ENCODE measurements at places on chromosomes 3 and 15.

GRCh38 chr3:115996420-115997108, 373.3 kb downstream of the GAP43 start:
- no peak for DNase-seq

GRCh38 chr15:101172501-101173071, 79.3 kb downstream of the CHSY1 start:
- DNase-seq = no peak

GRCh38 chr3:5264896-5265770, 77.6 kb downstream of the EDEM1 start:
- DNase-seq = no peak

GRCh38 chr15:86446253-86446640, 366.6 kb downstream of the AGBL1 start:
- DNase-seq = no peak

- DNase-seq = no peak
Observed at GRCh38 chr3:137194301-137194700, 236.5 kb downstream of the IL20RB start.

Data from stimulated activated CD4-positive, alpha-beta T cell treated with anti-CD3 and anti-CD28 coated beads, Interleukin-1b, Interleukin-23, amount 100 ng/mL, for 1 hour (primary cell).